ENCODE measurements at places on chromosomes 13 and 19.

- no peak for DNase-seq
Measured at GRCh38 chr13:93230261-93230855, 3.8 kb downstream of the GPC6 start.

DNA sequence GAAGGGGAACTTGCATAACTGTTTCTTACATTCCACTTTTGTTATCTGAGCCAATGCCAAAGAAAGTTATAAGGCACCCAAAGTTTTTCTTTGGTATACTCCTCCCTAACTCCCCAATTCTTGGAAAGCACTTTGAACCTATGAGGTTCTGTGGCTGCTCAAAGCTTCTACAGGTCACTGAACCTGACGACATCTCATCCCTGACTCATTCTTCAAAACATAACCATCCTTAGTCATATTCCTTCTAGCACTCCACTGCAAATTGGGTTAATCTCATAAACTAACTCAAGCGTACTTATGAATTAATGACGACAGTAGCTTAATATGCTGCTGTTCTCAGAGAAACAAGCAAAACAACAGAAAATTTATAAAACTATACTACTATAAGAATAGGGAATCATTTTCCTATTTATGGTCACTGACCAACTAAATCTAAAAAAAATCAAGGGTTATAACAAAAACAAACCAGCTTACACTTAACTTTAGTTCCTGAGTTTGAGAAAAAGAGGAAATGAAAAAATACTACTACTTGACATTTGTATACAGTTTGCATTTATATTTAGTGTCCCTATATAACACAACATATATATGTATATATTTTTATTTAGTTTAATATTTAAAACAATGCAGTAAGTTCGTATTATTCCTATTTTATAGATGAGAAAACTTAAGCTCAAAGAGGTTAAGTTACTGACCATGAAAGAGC, 69.1 kb downstream of the CAB39L start:
- DNase-seq = no peak

GRCh38 chr13:21673539-21673788, 2.6 kb downstream of the FGF9 start:
- DNase-seq = peak; percentile 58

DNA sequence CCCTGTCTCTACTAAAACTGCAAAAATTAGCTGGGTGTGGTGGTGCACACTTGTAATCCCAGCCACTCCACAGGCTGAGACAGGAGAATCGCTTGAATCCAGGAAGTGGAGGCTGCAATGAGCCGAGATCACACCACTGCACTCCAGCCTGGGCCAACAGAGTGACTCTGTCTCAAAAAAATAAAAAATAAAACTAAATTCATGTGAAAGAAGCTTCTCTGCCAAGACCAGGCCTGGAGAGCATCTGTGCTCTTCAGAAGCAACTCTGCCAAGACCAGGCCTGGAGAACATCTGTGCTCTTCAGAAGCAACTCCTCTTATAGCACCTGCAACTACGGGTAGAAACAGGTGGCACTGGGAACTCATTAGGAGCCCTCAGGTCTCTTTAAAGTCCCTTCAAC, 37.7 kb downstream of the CRYL1 start:
- DNase-seq = no peak

GRCh38 chr13:114022876-114023275, 49.0 kb upstream of the C13orf46 start:
- no peak for DNase-seq

DNA sequence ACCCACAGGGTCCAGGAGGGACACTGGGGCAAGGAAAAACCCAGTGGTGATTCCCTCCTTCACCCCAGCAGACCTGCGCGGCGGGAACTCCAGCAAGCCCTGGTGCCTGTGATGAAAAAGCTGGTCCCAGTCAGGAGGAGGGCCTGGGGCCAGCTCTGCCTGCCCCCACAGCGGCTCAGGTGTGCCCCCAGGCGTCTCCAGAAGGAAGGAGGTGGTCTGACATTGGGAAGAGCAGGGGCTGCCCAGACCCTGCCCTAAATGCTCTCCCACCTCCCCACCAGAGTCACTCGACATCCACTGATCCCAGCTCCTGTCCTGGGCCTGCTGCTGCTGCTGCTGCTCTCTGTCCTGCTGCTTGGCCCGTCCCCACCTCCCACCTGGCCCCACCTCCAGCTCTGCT, 6.2 kb downstream of the PTH2 start:
- DNase-seq = no peak

DNA sequence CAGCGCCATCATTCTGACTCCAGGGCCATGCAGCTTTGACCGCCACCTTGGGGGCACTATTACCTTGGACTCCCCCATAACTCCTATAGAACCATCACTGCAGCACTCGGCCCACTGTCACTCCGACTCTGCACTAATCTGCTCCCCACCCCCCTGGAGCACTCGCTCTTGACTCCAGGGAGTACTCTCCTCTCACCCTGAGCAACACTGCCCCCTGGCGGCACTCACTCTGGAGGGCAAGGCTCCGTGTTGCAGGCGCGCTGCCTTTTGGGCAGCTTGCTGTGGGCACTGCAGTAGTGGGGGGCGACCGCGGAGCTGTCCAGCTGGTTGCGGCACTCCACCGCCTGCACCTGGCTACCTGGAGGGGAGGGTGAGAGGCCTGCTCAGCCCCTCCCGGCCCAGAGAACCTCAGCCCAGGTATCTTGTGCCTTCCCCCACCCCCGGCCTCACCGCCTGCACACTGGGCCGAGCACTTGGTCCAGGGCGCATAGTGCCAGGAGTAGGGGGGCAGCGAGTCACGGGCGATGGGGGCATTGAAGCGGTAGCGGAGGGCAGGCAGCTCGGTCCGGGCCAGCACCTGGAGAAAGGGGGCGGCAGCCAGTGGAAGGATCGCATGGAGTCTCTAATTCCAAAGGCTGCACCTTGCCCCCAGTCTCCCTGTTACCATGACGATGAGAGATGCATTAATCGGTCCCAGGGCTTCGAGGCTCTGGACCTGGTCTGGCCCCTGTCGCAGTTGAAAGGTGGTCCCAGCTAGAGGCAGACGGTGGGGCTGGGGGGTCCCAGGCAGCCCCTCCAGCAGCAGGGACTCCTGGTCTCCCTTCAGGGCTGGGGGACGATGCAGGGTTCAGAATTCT, 8.9 kb upstream of the MYO1F start:
- peak; percentile 61 for DNase-seq

- DNase-seq = no peak
Measured at GRCh38 chr13:35342440-35342839, 134.0 kb downstream of the MAB21L1 start.

- DNase-seq = no peak
Measured at GRCh38 chr13:101489643-101490405, 37.3 kb downstream of the ITGBL1 start.

DNA sequence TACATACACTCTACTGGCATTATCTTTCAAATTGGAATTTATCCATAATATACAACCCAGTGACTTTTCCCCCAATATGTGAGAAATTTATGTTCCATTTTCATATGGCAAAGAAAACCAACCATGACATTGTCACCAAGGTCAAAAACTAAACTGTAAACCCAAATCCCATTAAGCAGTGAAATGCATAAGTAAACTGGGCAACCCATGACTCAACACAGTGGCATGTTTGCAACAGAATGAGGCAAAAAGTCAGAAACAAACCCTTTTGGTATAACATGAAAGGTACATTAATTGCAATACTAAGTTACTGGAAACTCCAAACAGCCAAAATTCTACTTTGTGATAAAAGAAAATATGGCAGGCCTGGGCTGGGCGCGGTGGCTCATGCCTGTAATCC, 4.9 kb downstream of the ZNF878 start:
- no peak for DNase-seq

DNA sequence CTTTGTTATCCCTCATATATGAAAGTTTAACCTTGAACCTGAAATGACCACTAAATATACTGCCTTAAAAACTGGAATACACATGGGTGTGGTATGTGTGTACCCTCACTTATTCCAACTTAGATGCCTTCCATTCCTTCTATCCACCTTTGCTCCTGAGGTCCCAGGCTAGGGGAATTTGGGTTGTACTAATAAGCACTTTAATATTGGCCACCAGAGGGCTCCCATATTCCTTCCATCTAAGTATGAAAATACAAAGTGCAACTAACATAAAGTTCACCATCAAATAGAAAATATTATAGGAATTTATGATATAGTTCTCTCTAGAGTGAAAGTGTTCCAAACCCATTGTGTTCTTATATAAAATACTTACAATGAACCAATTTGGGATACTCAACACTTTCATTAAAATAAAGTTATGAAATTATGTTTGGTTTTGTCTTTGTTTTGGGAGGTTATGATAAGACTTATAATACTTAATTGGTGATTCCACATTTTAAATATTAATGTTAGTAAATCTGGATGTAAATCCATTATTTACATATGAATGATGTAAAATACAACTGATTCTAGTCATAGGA, 62.3 kb downstream of the ITGBL1 start:
- no peak for DNase-seq

GRCh38 chr19:40693150-40693788, 2.8 kb upstream of the NUMBL start:
- no peak for DNase-seq

DNA sequence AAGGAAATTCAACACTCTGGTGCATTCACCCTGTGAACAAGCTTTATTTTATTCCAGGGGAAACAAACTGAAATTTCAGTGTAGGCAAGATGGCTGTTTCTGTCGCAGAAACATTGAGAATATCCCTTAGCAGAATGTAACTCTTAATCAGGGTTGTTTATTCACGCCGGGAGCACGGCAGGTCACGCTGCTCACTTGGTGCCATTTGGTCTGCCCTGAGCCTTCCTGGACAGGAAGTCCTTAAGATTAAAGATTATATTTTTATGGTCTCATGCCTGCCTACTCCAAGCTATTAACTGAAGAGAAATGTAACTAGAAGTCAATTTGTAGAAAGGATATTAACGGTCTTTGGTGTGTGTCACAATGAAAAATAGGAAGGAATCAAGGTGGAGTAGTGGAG, 185.3 kb upstream of the ARGLU1 start:
- DNase-seq = no peak

DNA sequence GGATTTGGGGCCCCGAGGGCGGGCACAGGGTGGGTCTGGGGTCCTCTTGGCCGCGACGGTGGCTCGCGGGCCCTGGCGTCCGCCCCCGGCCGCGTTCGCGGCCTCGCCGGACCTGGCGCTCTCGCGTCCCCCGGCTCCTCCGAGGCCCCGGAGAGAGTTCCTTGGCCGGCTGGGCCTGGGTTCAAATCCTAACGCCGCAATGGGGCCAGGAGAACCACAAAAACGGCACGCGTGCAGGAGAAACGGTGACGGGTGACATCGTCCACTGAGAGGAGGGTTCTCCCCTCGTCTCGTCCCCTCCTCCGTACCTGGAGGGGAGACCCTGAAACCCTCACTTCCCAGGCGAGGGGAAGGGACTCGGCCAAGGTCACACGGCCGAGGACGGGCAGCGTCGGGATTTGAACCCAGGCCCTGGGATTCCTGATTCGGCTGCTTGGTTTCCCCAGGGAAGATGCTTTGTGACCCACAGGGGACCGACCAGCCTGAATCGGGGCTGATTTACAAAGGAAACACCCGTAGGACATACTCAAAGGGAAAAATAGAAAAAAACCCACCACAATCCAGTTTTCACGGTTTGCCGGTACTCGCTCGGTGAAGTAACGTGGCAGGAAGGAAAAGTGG, 624 bp downstream of the SAFB start:
- no peak for DNase-seq

DNA sequence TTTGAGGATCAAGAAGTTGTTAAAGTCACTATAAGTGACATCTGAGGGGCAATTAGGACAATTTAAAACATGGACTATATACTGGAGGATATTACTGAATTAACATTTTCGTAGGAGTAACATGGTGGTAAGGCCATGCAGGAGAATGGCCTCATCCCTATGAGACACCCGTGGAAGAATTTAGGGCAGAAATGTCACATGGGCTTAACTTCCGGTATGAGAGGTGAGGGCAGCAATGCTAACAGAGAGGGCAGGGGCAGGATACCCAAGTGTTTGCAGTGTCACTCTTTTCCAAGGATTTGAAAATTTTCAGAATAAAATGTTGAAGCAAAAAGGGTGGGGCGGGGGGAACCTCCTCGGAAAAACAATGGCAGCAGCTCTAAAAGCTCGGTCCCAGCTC, 23.6 kb downstream of the RANBP3 start:
- DNase-seq = no peak

- no peak for DNase-seq
Measured at GRCh38 chr13:41025518-41025917, 6.4 kb upstream of the ELF1 start.

DNA sequence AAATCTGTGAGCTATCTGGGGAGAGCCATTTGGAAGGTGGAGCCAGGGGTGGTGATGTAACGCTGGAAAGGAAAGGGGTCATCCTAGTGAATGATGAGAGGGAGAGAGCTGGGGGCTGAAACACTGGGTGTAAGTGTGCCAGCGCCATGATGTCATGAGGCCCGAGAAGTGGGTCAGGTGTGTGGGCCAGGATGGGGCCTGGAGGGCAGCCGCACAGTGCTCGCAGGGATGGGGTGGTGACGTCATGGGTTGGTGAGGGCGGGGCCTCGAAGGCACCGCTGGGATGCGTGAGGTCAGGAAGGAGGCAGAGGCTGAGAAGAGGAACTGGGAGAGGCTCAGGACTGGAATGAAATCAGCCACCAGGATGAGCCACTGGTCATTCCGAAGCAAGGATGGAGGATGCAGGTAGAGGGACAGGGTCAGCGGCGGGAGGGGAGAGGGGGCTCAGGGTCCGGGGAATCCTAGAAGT, 4.4 kb downstream of the CCDC61 start:
- DNase-seq = no peak

DNA sequence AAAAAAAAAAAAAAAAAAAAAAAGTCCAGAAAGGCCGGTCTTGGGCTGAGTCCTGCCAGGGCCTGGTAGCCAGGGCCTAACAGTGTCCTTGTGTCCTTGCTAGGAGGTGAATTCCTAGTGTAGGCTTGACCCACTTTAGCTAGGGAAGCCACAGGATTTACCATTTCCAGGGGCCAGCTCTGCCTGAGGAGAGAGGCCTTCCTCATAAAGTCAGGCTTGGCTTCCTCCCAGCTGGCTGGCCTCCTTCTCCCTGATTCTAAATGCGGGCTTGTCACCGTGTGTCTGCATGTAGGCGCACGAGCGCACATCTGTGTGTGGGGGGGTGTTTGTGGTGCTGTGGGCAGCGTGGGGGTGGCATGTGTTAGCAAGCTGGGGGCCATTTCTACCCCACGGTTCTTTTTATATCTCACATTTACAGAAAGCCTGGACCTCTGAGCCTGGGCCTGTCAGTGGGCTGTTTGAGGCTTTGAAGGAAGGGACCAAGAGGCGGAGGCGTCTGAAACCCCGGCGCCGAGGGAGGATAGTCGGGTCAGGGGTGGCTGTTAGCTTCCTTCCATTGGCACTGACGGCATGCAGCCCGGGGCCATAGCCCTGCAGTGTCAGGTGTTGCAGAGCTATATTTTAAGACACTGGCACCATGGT, 31.7 kb downstream of the IER2 start:
- DNase-seq = no peak

GRCh38 chr13:113804703-113805430, 45.8 kb downstream of the TMEM255B start:
- no peak for DNase-seq

DNA sequence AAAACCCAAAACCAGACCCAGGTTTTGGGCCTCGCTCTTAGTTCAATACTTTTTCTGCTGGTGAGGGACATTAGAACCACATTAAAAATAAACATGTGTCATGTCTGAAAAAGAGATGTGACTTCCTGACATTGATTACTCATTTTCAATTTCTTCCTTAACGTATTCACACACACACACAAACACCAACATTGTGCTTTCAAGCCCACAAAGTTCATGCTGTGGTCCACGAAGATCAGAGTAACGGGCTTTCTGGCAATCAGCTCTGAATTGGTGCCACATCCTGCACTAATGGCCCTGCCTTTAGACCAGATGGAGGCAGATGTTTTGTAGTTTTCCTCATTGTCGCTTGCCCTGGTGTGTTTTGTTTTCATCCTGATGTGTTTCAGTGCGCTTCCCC, 47.9 kb upstream of the POMP start:
- no peak for DNase-seq
